ENCODE measurements at places on chromosomes 1 and 21.

DNA sequence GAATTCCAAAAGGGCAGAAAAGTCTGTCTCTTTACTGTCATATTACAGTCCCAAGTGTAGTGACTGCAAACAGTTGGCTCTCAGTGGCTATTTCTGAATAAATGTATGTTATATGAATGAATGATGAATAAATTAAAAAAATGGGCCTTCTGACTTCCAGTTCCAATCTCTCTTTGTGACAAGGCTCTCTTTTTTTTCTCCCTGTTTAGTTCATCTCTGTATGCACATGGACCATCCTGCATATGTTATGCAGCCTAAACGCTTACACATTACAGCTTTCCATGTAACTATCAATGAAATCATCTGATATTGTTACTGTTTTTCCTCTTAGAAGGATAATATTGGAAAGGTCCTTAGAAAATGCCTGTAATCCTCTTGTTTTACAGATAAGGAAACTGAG is 363.0 kb downstream of the NUF2 start:
- DNase-seq = no peak

DNA sequence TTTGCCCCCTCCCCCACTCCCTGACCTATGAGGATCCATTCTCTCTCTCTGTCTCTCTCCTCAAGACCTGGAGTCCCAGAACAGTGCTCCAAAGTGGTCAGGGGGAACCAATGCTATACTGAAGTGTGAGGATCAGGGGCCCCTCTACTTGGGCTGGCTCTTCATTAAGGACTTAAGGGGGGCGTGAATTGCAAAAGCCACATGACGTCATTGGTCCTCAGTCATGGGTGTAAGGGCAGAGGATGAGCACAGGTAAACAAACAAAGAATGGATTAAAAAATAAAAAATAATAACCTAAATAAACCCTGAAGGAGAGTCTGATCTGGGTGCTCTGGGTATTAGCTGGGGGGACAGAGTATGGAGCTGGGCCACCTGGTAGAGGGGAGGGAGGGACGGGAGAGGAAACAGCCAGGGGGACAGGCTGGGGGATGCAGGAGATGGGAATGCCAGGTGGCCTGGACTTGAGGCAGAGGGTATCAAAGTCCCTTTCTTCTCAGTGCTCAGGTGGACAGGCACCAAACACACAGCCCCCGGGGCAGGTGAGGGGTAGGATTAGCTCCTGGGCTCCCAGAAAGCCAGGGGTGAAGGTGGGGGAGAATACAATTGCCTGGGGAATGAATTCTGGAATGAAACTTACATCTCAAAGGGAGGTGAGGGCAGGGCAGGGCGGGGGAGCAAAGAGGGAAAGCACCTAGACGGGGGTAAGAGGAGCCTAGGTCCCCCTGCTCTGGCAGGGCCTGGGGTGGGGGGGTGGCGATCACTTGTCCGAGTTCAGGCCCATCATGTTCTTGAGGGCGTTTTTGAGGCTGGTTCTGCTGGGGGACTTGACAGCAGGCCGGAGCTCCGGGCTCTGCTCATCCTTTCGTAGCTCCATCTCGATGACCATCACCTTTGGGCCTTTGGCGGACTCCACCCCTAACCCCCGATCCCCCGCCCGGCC is 4.6 kb downstream of the MPZ start:
- DNase-seq = no peak

DNA sequence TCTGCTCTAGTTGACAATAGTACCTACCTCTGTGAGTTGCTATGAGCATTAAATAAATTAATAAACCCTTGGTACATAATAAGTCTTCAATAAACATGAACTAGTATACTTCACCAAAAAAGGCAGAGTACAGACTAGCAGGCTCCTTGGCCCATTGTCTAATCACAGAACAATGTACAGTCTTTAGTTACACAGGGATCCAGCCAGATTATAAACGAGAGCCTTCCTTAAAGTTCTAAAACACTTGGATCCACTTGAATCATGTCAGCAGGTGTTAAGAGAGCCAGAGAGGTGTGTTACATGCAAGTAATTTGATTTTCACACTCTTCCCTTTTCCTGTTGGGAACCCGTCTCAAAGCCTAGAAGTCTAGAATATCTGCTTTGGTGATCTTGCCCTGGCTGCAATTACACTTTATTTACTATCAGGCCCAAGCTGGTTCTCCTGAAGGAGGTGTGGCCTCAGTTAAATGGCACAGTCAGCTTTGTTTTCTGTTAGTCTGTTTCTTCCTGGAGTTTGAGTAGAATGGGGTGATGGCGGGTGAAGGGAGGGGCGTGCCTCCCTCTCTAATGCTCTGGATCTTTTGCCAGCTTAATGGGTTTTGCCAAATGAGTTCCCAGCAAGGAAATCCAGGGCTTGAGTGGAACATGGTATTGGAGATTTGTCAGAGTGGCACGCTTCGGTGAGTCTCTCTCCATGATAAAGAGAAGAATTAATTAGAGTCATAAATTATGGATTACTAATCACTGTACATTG is 570.9 kb upstream of the CAMK1G start:
- no peak for DNase-seq

DNA sequence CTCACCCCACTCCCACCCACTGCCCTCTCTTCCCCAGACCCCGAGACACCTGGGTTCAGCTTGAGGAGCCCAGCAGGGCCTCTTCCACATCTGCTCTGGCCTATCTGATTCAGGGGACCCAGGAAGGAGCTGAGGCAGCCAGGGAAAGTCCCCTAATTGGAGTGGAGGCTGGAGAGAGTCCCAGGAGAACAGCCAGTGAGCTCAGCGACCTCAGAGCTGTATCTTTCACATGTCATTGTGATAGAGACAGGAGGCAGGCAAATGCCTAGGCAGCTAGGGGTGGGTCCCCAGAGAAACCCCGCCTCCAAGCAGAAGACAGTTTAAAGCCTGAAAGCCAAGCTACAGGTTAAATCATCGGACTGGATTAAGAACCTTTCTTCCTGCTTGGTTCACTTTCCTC is 122.7 kb downstream of the MATN1 start:
- no peak for DNase-seq

GRCh38 chr1:52925571-52926005 is 1.5 kb upstream of the SCP2 start:
- no peak for DNase-seq

DNA sequence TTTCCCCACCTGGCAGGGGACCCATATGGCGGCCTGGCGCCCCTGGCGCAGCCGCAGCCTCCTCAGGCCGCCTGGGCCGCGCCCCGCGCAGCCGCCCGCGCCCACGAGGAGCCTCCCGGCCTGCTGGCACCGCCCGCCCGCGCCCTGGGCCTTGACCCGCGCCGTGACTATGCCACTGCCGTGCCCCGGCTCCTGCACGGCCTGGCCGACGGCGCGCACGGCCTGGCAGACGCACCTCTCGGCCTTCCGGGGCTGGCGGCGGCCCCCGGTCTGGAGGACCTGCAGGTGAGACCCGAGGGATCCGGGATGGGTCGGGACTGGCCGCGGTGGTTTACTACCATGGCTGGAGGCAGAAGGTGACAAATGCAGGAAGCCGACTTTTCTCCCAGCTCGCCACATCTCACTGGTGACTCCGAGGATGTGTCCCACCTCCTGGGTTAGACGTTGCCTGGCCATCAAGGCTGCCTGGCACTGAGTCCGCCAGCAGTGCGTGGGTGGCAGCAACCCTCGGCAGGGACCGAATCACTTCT is 1.1 kb downstream of the TFAP2E start:
- DNase-seq = no peak

DNA sequence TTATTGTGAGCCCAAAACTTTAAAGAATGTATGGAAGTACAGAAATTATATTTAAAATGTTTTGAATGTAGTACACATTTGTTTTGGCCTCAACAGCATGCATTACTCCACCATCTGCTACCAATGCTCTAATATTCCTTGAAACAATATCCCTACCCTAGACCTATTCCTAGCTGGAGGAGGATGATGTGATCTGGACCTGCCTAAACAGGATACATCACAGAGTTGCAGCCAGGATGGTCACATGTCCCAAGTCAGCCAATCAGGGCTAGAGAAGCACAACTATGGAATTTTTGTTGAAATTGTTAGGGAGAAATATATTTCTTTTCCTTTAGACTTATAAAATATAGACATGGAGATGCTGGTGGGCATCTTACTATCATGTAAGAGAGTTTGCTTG is 623.3 kb upstream of the NR5A2 start:
- no peak for DNase-seq

DNA sequence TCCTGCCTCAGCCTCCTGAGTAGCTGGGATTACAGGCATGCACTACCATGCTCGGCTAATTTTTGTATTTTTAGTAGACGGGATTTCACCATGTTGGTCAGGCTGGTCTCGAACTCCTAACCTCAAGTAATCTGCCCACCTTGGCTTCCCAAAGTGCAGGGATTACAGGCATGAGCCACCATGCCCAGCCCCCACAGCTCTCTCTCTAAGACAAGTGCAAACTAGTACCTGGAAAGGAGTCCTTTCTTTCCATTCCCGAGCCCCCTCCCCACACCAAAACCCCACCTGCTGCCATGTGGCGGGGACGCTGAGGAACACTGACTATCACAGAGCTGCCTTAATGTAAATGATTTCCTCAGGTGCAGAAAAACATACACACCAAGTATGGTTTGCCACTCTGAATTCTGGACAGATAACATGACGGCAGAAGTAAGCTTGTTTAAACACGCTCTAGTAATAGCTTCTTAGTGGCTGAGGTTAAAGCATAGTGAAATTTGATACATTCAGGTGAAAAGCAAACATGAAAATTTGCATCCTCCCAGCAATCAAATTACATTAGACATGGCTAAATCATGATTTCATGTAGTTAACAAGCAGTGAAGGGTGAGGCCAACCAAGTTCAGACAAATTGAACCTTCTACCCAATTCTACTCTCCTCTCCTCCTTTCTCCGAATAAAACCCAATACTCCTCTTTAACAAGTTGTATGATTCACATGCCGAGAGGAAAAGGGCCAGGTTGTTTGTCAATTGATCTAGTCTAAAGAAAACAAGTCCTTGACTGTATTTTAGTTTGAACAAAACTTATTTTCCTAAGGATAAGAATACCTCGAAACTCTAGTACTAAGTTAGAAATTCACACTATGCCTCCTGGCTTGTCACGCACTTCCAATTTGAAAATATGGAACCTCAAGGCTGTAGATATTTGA is 19.8 kb downstream of the ERRFI1 start:
- DNase-seq = no peak

DNA sequence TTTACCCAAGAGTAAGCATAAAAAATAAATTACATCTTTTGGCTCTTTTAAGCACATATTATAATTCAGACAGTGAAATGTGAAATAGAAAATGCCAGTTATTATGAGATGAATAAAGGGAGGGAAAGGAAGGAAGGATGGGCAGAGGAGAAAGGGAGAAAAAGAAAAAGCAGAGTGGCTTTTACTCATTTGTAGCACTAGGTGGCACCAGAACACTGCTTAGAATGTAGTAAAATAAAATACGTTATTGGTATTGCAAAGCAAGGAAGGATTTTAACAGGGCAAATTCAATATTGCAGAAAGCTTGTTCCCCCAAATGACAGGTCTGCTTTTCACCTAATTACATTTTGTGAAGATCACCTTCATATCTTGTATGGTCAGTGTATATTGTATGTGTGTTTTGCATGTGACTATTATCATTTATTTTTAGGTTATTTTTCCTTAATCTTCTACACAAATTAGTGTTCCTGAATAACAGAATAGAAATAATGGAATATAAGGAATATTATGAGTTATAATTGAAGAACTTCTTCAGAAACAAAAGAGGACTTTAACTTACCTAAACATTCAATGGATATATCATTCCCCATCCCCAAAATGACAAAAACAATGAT is 9.1 kb upstream of the PCNX2 start:
- no peak for DNase-seq

DNA sequence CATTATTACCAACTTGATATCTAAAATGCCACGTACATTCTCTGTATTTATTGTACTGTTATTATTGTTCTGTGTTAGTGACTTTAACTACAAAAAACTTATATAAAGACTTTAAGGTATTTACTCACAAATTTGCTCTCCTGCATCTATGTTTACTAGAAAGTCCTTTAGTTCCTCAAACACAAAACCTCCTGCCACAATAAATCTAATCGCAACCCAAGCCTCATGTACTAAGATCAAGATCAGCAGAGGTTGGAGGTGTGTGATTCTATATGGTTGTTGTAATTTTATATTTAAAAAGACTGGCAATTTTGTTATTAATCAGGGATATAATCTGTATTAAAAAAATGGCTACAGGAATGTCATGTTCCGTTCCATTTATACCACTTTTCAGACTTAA is 68.6 kb downstream of the VAV3 start:
- no peak for DNase-seq

DNA sequence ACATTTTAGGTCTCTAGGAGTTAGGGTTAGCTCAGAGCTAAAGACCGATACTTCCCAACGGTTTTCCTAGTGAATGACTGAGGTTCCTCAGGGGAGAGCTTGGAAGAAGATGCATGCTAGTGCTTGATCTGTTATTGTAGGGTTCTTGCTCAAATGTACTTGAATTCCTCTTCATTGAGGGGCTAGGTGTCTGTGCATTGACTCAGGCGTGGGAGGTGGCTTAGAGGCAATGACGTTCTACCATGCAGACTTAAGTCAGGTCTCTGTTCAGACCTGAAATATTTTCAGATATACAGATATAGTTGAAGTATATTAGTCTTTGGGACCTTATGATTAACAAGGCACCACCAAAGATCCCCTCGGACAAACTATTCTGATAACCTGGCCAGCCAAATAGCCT is 23.5 kb downstream of the S100A10 start:
- no peak for DNase-seq

- DNase-seq = peak; percentile 73
These were observed 7.6 kb downstream of the CDKN2C start for GRCh38 chr1:50977575-50978143.

DNA sequence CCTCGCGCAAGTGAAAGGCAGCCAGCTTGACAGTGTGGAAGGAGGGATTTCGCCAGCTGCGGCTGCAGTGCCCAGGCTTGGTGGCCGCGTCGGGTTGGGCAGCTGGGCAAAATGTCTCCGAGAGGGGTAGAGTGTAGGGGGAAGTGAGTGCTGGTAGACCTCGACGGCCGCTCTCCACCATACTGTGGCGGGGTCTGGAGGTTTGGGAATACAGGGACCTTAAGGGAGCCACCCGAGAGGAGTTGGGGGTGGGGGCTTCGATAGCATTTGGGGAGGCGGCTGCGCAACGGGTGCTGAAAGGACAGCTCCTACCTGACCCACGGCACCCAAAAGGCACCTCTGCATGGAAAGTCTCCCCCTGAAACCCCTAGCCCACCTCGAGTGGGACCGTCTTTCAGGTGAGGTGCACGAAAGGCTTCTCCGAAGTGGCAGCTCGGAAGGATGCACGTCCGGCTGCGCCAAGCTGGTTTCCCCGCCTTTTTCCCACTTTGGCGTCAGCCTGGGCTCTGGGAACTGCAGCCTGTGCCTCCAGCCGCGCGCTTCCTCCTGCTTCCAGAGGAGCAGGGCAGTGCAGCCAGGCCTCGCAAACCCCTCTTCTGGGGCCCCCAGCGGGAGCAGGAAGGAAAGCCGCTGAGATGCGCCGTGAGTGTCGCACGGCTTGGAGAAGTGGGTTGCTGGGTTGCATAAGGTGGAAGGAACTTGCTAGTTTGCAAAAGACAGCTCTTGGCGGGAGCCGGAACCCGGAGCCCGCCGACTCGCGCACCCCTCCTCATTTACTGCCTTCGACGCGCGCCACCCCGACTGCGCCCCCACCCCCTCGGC is 531 bp upstream of the HMGN2 start:
- DNase-seq = peak; percentile 69
